NCI-H2171 (cell line): ENCODE measurements at places on chromosomes 7 and 10.
A peak's percentile ranks its signal among the peaks of the same experiment; 100 is the strongest.

GRCh38 chr10:105063796-105064195 is 422.7 kb downstream of the SORCS3 start:
- DNase-seq = no peak

DNA sequence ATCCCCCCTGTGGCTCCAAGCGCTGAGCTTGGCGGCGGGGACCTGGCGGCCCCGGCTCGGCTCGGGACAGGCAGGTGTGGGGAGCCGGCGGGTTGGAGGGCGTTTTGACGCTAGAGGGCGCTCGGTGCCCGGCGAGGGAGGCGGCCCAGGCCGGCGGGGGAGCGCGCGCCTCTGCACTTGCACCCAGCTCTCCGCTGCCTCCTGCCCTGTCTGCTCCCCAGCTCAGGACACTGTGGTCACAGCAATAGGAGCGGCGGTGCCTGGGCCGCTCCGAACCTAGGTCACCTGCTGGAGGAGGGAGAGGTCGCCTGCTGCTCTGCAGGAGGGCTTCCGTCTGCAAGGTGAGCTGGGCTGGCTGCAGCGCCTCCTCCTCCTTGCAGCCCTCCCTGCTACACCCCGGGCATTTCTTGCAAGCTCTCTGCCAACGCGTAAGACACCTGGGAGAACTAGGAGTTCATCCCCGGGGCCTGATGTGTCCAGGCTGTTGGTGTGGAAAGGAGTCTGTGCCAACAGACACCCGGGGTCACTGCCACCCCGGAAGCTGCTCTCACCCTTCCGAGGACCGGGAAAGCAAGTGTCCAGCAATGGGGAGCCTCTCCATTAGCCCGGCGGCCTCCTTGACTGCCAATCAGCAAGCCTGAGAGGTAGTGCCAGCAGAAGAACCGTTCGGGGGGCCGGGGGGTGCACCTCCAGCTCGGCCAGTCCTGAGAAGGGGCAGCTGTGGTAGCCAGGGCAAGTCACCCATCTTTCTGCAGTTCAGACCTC is 620.4 kb downstream of the GALNT17 start:
- DNase-seq = peak; percentile 70

DNA sequence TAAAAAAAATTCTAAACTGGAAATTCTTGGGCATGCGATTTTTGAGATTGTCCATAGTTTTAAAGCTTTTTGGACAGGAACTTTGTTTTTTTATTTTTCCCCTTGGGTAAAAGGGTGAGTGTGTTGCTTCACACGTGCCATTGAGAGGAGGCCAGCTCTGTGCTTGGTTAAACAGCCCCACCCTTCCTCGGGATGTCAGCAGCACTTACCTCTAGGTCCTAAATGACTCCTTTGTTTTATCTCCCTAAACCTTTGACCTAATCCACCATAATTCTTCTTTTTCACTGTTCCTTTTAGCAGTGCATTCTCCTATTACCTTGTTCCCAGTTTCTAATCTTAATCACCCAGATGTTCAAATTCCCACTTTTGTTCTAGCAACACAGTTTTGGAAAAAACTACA is 83.5 kb downstream of the SEMA3D start:
- no peak for DNase-seq

- DNase-seq = no peak
Measured at GRCh38 chr10:31034098-31034909, 2.6 kb upstream of the ZNF438 start.

DNA sequence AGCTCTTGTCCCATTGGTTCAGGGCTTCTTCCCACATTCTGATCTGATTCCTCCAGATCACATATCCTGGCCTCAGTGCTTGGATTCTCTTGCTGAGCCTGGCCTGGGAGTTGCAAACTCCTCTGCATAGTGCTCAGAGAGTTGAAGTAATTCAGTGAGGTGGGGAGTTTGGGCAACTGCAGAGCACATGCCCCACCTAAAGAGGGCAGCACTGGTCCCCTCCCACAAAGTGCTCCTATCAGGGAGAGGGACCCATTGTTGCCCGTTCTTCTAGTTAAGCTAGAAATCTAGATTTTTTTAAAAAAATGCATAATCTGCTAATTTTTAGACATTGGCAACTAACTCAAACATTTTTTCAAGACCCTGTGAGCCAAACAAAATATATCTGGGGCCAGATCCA is 45.1 kb downstream of the CHN2 start:
- no peak for DNase-seq

DNA sequence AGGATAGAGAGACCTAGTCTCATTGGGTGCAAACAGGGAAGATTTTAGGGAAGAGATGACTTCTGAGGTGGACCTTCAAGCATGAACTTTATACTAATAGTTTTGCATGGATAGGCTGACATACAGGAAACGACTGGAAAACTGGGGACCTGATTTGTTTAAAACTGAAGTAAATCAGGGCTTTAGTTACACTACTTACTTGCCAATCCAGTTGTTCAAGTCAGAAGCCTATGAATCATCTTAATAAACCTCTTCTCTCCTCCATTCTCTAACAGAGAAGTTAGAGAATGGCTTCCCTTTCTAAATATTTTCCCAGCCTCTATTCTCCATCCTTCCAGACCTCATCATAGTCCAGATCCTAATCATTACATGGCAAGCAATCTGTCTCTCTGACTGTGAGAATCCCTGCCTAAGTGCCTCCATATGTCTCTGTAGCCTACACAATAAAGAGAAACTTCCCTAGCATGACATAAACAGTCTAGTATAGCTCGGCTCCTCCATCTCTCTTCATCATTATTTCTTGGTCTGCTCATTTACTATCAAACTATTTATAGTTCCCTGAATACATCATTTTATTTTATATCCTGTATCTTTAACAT is 55.8 kb downstream of the PRKG1 start:
- DNase-seq = no peak

GRCh38 chr10:120514035-120514620 is 57.1 kb downstream of the PLPP4 start:
- no peak for DNase-seq

- DNase-seq = no peak
Measured at GRCh38 chr10:100811261-100811660, 65.9 kb downstream of the PAX2 start.

DNA sequence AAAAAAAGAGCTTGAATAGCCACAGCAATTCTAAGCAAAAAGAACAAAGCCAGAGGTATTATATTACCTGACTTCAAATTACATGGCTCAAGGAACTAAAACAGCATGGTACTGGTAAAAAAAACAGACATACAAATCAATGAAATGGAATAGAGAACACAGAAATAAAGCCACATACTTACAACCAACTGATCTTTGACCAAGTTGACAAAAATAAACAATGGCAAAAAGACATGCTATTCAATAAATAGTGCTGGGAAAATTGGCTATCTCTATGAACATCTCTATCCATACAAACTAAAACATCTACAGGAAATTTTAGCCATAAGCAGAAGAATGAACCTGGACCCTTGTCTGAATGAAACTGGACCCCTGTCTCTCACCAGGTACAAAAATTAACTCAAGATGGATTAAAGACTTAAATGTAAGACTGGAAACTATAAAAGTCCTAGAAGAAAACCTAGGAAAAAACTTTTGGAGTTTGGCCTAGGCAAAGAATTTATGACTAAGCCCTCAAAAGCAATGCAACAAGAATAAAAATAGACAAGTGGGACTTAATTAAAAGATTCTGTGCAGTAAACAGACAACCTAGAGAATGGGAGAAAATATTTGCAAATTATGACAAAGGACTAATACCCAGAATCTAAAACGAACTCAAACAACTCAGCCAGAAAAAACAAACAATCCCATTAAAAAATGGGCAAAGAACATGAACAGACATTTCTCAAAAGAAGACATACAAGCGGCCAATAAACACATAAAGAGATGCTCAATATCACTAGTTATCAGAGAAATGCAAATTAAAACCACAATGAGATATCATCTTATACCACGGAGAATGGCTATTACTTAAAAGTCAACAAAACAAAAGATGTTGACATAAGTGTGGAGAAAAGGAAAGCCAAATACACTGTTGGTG is 72.8 kb upstream of the DDC start:
- no peak for DNase-seq
